GM20000 (cell line): ENCODE measurements at places on chromosomes 7 and 10.

DNA sequence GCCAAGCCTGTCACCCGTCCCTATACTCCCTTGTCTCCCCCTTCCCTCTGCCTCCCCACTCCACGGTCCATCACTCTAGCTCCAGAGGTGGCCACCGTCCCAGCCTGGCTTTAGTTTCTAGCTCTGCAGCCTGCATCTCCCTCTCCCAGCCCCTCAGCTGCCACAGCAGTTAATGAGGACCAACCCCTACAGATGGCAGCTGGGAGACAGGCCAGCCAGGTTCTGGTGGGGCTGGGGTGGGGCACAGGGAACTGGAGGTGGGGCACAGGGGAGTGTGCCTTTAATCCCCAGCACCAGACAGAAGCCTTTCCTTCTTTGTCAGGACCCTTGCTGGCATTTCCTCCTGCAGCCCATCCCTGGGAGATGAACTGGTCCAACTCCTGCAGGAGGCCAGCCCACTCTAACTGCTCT, 21.1 kb downstream of the UNC5B start:
- DNase-seq: no peak

DNA sequence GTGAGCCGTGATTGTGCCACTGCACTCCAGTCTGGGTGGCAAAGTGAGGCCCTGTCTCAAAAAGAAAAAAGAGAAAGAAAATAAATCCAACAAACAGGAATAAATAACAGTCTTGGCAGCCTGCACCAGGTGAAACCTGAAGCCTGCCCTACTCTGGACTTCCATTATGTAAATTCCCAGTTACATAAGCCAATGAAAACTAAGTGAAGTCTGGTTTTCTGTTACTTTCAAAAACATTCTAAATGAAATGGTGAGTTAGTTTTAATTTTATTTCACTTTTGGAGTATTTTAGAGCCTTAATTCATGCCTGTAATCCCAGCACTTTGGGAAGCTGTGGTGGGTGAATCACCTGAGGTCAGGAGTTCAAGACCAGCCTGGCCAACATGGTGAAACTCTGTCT, 22.5 kb upstream of the HIBADH start:
- no peak for DNase-seq

- DNase-seq: no peak
These were observed 143.7 kb downstream of the CUX1 start for GRCh38 chr7:101960985-101961708.

DNA sequence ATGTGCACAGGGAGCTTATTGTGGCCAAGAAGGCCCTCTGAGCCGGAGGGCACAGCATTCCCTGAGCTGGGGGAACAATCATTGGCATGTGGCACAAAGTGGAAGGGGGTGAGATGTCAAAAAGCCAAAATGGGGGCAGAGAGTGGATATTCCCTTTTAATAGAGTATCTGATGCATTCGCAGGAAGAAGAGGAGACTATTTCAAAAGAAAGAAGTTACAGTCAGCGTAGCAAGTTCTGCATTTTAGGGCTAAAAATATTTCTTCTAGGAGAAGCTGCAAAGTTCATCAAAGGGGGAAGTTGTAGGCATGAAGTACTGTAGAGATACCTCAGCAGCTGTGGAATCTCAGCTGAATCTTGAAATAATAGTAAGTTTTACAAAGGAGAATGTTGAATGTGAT, 136.0 kb upstream of the WDR11 start:
- DNase-seq: no peak

GRCh38 chr7:42090056-42090455, 147.0 kb downstream of the GLI3 start:
- DNase-seq: no peak
